Stimulated activated CD4-positive, alpha-beta T cell treated with anti-CD3 and anti-CD28 coated beads, Interleukin-1b, Interleukin-23, amount 100 ng/mL, for 48 hours (primary cell): ENCODE measurements at places on chromosomes 5 and 9.

DNA sequence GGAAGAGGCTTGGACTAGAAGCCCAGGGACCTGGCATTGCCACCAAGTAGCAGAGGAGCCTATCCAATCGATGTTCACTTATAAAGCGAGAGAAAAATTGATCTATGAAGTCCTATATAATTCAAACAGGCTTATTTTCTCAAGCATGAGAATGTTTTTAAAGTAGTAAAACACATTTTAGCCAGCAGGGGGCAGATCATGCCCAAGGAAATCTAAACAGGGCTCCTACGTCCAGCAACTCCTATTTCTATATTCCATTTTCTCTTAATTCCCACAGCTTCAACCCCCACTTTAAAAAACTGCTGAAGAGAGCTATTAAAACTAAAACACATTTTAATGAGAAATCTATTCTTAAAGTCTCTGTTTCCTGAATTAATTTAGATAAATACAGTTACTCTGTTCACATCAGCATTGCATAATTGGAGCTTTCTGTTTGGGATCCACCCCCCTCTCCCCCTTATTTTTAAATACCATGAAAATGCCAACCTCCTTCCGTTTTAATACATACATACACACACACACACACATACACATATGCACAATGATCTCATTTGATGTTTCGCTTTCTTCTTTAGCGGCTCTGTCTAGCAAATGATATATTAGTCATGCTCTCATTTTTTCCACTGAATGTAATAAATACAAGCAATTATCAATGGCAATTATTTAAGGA, 144.9 kb downstream of the MYO10 start:
- no peak for DNase-seq

- DNase-seq = no peak
Observed at GRCh38 chr5:153824909-153825308, 213.8 kb downstream of the FAM114A2 start.

- no peak for DNase-seq
Observed at GRCh38 chr9:130058887-130059286, 5.2 kb downstream of the GPR107 start.

DNA sequence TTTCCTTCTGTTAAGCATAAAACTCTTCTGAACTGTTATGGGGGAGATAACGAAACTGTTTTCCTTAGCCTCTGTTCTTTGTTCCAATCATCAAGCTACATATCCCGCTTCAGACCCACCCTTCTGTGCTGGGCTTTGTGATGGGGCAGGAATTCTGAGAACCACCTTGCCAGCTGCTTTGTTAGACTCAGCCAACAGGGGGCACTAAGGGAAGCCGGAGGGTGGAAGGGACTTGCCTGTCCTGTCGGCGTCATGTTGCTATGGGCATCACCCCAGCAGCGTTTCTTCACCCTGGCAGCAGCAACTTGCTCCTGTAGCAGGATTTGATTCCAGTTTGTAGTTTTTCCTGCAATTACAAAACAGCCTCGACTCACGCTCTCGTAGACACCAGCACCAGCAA, 169.1 kb downstream of the CAAP1 start:
- DNase-seq = peak; percentile 21

- no peak for DNase-seq
Observed at GRCh38 chr5:107885601-107886000, 214.9 kb upstream of the EFNA5 start.

GRCh38 chr5:124289130-124289529, 457.3 kb downstream of the ZNF608 start:
- no peak for DNase-seq

DNA sequence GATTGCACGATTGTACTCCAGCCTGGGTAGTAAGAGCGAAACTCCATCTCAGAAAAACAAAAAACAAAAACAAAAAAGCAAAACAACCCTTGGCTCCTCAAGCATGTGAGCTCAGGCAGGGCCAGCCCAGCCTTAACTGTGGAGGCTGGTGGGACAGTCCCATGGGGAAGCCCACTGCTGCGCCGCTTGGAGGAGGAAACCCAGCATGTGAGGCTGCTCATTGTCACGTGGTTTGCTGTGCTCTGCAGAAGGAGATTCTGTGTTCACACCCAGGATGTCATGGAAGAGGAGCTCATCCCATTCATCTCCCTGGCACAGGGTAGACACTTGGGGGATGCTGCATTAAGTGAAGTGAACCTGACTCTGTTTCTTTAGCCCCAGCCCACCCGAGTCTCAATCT, 4.0 kb downstream of the ZBED3 start:
- no peak for DNase-seq

DNA sequence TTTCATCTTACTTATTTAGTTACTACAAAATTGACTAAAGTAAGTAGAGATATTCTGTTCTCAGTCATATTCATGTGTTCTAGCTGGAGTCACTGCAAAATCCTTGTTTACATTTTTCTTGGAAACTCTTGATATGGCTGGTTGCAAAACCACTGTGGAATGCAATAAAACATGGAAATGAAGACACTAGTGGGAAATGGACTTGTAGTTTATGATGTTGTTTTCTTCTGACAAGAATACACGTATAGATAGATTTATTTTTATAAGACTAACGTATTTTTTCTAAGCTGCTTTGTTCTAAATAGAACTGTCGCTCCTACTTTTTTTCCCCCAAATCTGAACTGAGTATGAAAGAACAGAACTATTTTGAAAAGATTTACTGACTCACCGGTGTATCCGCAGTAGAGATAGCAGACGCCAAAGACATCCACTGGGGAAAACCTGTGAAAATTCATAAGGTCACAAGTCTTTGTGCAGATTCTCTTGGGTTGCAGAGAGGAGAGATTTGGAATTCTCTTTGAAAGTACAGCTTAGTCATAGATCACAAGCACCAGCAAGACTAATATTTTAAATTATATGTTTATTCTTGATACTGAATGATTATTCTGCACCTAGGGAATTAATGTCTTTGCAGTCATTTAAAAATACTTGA, 119.6 kb upstream of the TAF11L2 start:
- no peak for DNase-seq

- no peak for DNase-seq
Observed at GRCh38 chr5:39353717-39354399, 10.4 kb downstream of the C9 start.

DNA sequence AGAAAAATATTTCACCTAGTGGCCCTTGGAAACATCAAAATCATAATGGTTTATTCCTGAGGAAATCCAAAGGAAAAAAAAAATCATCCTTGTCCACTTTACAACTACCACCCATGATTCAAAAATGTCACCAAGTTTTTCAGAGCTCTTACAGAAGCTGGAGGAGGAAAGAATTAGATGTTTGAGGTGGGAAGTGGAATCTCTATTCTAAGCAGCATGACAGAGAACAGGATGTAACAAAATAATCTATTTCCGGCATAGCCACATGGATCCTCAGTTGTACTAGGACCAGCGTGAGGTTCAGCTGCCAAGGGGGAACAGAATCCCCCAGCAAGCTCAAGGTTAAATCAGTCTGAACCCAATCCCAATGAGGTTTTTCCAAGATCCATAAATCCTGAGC, 40.2 kb downstream of the FBXW11 start:
- DNase-seq = no peak

GRCh38 chr9:89097219-89097618, 81.4 kb downstream of the SHC3 start:
- no peak for DNase-seq

DNA sequence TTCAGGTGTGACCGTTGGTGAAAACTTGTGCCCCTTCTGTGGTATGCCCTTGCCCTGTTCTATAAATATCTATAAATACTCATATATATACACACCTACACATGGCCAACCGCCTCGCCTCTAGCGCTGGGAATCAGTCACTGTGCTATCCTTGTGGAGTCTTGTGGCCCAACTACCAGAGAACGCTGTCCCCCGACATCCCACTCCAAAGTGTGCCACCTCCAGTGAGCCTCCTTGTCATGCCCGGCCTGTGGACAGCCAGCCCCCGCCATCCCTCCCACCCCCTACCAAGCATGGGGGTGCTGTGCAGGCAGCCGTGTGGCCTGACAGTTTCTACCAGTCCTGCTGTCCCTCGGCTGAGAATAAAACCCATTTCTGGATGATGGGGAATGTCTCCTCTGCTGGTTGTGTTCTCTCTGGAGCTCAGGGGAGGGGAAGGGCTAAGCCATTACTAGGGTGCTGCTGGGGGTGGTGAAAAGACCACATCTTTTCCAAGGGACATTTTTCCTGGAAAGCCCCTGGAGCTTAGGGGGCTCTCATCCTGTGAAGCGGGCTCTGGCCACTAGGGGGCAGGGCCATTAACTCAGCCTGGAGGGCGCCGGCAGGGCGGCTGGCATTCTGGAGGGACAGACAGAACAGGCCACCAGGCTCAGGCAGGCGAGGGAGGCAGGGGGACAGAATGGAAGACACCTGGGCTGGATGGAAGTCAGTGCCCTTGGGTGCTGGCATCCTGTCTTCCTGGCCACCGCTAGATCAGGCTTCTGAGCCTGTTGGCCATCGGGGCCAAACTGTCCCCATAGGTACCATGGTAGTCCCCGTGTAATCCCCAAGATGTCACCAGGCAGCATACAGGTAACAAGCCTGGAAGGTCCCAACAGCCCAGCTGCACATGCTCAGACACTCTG, 20.7 kb downstream of the GOLGA2 start:
- DNase-seq = peak; percentile 39

DNA sequence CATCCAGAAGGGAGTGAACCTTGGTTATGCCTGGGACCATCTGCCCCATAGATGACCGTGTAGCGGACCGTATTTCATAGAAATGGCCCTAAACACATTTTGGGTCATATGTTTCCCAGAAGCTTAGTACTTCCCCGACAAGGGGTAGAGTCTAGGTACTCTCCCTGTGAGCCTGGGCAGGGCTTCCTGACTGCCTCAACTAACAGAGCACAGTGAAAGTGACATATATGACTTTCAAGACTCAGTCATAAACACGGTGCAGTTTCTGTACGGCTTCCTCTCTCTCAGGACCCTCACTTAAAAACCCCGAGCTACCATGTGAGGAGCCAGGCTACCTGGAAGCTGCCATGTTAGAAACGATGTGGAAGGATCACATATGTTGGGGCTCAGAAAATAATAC, 20.9 kb downstream of the C9orf57 start:
- no peak for DNase-seq

- no peak for DNase-seq
Observed at GRCh38 chr9:38212016-38212415, 143.0 kb upstream of the SHB start.

DNA sequence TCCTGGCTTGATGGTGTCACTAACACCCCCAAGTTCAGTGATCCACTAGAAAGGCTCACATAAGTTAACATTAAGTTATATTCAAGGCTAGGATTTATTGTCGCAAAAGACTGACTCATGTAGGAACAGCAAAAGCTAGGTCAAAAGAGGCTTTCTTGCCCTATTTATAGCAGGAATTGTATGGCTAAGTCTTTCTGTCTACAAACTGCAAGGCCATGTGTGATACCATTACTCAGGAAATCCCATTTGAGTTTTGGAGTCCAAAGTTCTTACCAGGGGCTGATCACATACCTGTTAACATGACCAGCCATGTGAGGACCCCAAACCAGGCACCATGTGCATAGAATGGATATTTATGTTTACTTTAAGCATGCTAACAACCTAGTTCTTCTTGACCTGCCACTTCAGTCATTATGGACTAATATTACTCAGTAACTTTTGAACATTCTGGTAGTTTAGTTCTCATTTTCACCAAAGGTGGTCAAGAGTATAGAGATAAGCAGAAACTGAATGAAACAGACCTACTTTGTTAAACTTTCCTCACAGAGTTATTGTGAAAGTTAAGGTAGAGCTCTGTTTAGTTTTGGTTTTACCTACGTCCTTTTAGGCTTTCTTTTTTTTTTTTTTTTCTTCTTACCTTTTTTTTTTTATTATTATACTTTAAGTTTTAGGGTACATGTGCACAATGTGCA, 281.1 kb downstream of the FER start:
- no peak for DNase-seq

- DNase-seq = no peak
Observed at GRCh38 chr9:137749511-137749910, 128.1 kb upstream of the CACNA1B start.

GRCh38 chr5:100270023-100270771, 265.0 kb upstream of the FAM174A start:
- DNase-seq = no peak

- DNase-seq = no peak
Observed at GRCh38 chr5:40367255-40367654, 312.5 kb upstream of the PTGER4 start.

DNA sequence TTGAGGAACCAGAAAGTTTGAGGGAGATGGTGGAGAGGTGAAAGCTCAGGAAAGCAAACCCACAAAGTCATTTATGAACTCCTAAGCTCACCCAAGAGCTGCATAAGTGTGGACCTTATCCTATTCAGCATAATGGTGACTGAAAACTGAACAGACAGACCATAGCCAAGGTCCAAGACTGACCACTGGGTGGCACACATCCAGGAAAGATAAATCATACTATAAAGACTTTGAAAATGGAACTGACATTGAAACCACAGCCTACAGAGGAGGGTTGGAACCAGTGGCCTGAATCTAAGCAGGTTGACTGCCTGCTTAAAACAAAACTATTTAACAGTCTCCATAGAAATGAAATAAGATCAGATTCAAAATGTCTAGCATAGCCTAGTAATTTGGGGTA, 121.0 kb upstream of the RGS7BP start:
- DNase-seq = no peak

GRCh38 chr5:135741040-135741439, 93.4 kb upstream of the SLC25A48 start:
- no peak for DNase-seq

- DNase-seq = no peak
Observed at GRCh38 chr5:132506094-132506692, 15.6 kb upstream of the IRF1 start.

- DNase-seq = no peak
Observed at GRCh38 chr9:98992107-98992884, 48.6 kb downstream of the COL15A1 start.

GRCh38 chr5:180086816-180087399, 15.3 kb upstream of the RNF130 start:
- no peak for DNase-seq

DNA sequence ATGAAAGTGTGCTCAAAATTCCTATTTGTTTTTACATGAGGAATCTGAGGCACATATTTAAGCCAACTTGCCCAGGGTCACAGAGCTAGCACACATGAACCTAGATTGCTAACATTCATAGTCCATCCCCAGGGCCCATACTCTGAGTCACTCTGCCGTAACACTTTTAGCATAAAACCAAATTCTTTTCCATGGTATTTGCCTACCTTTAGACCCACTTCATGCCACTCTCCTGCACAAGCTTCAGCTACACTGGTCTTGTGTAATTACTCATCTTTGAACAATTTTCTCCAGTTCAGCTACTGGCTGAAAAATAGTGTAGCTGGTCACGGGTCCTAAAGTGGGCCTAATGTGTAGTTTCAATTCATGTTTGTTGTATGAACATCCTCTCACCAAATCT, 200.7 kb downstream of the SLC12A2 start:
- DNase-seq = no peak

- no peak for DNase-seq
Observed at GRCh38 chr5:170228762-170229435, 3.9 kb upstream of the C5orf58 start.

DNA sequence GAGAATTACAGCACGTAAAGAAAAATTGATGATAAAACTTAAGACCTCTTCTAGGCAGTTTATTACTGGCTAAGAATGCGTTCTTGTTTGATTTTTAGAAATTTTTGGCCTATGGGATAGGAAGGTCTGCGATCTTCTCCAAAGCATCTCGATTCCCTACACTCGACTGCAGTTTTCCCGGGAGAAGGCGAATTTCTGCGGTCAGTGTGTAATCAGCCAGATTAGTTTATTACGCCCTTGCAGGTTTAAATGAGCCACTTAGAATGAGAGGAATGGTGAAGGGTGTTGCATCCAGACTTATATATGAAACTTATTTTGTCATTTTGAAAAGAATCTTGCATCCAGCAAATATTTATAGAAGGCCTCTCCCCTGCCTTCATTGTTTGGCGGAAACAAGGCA, 1.2 kb downstream of the MTAP start:
- DNase-seq = no peak

- no peak for DNase-seq
Observed at GRCh38 chr9:36597412-36598178, 24.9 kb downstream of the MELK start.
